GM13976 (cell line): ENCODE measurements at places on chromosomes 6 and 20.

DNA sequence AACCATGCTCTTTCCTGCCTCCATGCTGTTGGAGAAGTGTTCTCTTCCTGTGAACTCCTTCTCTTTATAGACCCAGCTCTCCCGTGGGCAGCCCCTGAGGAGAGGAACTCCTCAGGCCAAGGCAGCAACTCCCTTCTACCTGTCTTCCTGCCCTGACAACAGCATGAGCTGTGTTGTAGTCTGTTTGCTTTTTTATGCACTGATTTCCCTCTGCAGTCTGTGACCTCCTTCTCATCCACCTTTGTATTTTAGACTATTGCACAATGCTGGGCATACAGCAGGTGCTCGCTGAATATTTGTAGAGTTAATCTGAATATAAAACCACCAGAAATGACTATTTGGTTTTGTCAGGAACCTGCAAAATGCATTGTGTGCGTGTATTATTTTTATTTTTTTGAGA is 152.2 kb upstream of the CHD6 start:
- DNase-seq: no peak

GRCh38 chr6:136696238-136696637 is 96.0 kb downstream of the MAP3K5 start:
- DNase-seq: no peak

DNA sequence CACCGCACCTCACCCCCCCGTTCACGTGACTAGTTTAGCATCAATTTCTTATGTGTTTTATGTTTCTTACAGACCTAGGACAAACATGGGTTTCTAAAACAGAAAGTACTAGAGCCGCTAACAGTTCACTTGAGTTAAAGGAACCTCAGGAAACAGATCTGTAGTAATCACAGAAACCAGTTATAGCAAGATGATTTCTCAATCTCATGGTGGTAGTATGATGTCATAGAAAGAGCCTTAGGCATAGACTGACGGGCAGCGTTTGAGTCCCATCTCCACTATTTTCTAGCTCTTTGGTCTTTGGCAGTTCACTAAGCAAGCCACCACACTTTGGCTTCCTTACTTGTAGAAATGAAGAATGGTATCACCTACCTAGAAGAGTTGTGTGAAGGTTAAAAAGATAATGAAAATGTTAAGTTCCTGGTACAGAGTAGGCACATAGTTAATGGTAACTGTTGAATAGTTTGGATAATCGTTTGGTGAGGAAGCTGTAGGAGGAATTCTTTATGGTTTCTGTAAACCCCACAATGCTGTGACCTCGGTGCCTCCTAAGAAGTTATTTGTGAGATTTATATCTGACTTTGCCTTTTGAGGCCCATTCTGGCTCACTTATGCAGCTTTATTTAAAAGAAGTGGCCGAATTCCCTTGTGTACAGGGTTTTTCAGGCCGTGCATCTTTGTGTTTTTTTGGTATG is 21.3 kb downstream of the CTNNBL1 start:
- DNase-seq: no peak

- DNase-seq: no peak
These were observed 91.7 kb upstream of the PDE7B start for GRCh38 chr6:135759831-135760230.

DNA sequence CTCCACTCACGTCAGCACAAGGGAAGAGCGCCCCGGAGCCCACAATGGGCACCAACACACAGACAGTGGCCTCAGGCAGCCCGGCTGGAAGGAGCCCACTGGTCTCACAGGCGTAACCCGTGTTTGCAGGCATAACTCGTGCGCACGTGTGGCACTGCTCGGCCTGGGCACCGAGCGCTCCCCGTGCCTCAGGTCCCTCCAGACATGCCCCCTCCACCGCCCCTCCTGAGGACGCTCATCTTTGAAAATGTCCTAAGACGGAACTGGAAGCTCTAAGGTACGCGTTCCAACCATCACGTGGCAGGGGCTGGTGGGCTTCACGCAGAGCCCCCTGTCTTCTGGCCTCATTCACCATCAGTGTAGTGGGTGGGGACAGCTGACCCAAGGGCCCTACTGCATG is 44.6 kb downstream of the SSR1 start:
- DNase-seq: no peak
